Glomerular endothelial cell (primary cell): ENCODE measurements at places on chromosomes 4 and X. TPM values are rescaled to one million over a fixed set of nuclear protein-coding genes. Genes with fewer than 3 reads are reported as not detected.

GRCh38 chrX:11458170-11458569 is 165.0 kb downstream of the AMELX start:
- DNase-seq = no peak

DNA sequence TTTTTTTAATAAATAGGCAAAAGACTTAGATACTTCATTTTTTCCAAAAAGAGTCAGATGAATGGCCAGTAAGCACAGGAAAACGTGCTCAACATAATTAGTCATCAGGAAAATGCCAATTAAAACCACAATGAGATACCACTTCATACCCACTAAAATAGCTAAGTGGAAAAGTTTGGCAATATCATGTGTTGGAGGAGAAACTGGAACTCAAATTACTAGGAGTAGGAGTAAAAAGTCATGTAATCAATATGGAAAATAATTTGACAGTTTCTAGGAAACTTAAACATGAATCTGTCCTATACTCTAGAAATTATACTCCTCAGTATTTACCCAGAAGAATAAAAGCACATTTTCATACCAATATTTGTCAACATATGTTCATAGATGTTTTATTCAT is 449.8 kb downstream of the INPP4B start:
- no peak for DNase-seq

- DNase-seq = no peak
Observed at GRCh38 chrX:47574547-47575301, 7.5 kb upstream of the TIMP1 start.

DNA sequence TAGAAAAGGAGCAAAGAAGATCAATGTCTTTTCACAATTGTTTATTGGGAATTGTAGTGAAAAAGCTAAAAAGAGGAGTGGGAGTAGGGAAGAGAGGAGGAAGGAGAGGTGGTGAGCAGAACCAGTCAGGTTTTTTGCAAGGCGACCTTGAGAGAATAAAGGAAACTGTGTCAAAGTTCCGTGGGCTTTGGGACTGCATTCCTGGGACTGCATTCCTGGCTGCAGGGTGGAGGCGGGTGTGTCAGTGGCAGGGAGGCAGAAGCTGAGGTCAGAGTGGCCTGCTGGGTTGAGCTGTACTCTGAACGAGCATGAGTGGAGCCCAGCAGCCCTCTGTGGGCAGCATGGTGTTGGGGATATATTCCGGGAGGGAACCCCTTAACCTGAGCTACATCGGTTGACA is 66.8 kb upstream of the UCP1 start:
- DNase-seq = no peak

- no peak for DNase-seq
Observed at GRCh38 chr4:35216636-35217035, 1027.7 kb downstream of the ARAP2 start.

Gene GAGE12H
- not detected in 2 replicates for total RNA-seq

Gene ZNF732
- 0.05 and 1.1 TPM in 2 replicates for total RNA-seq
